ENCODE measurements at places on chromosomes 2 and 18. TPM values are rescaled to one million over a fixed set of nuclear protein-coding genes. Genes with fewer than 3 reads are reported as not detected.

MAL gene
- total RNA-seq, result not detected

PCGF1 gene
- 31.1 TPM for total RNA-seq

DUSP2 gene
- 0.66 TPM for total RNA-seq

SP100 gene
- 155 TPM for total RNA-seq

FEV gene
- total RNA-seq, result not detected
